ENCODE measurements at places on chromosomes 4 and X.

DNA sequence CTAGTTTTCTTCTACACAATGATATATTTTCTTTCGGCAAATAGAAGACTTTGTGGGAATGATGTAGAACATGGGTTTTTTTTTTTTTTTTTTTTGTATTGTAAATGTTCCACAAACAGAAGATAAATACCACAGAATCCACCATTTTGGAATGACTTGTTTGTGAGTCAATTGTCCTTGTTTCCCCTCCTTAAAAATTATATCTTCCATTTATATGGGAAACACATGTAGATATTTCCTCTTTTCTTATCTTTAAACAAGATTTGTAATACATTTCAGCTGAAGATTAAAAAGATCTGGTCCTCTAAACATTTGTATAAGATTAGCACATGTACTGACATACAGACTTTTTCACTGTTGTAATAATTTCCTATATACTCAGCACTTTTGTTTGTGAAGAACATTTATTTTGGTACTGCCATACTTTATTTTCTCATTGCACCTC lies 304.6 kb downstream of the SPRY1 start:
- DNase-seq = no peak

DNA sequence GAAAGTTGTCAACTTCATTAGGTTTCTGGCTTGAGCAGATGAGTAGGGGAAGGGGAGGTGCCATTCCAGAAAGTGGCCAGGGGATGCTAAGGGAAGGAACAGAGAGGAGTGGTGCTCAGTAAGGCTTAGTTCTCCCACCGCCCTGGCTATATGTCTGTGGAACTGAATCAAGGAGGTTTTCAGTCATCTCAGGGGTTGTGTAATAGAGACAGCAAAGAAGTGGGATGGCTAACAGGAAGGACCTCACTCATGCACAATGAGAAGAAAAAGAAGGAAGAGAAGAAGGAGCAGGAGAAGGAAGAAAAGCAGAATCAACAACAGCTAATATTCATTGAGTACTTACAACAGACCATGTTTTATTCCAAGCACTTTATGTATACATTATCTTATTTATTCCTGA lies 368.7 kb downstream of the MID1IP1 start:
- DNase-seq = no peak

- no peak for DNase-seq
Measured at GRCh38 chr4:165631912-165632311, 241.1 kb upstream of the TLL1 start.

GRCh38 chr4:150986085-150986484 lies 29.0 kb downstream of the LRBA start:
- DNase-seq = no peak

DNA sequence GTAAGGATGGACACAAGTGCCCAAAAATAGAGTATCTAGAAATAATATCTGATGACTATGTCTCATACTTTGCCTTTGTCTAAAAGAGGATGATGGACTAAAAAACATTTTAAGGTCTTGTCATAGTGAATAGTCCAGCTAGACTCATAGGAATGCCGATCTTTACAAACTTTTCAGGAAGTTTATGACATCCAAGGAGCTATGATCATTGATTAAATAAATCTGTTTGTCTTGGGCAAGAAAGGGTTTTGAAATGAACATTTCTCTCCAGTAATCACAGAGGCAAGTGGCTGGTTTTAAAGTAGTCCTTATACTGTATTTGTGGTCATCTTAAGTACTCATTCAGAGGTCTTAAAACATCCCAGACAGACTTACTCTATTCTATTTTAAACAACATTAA lies 109.8 kb downstream of the MAPK10 start:
- DNase-seq = no peak

DNA sequence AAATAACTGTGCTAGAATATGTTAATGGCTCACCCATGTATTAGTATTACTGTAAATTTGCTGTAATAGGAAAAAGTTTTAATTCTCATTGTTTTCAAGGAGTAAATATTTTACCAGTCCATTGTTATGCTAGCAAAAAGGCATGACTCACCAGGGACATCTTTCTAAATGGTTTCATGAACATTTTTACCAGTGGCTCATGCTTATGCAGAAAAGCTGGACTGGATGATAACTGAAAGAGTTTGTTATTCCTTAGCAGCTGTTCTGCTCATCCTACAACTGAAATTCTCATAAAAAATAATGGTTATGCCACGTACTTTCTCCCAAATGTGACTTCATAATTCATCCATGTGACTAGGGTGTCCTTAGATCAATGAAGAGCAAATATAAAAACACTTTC lies 111.9 kb upstream of the PCDH18 start:
- no peak for DNase-seq

GRCh38 chr4:87239194-87239593 lies 18.8 kb upstream of the KLHL8 start:
- no peak for DNase-seq

GRCh38 chrX:19870710-19871490 lies 16.5 kb downstream of the SH3KBP1 start:
- no peak for DNase-seq

DNA sequence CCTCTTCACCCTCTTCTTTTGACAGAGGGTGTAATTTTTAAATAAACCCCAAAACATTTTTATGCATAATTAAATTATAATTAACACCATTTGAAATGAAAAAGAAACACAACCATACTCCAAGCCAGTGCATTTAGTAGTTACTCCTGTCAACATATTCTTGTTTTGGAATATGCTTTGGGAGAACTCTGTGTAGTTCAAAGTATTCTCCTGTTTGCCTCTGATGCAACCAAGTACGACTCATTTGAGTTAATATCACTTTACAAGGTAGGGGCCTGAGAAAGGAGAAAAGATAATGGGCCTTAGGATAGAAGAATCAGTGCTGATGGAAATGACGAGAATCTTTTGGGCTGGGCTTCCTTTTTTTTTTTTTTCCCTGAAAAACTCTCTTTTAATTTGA lies 2.7 kb downstream of the PTPN13 start:
- no peak for DNase-seq

- no peak for DNase-seq
Measured at GRCh38 chr4:80875642-80876041, 154.9 kb upstream of the BMP3 start.

GRCh38 chrX:65587616-65588526 lies 53.3 kb upstream of the LAS1L start:
- no peak for DNase-seq

DNA sequence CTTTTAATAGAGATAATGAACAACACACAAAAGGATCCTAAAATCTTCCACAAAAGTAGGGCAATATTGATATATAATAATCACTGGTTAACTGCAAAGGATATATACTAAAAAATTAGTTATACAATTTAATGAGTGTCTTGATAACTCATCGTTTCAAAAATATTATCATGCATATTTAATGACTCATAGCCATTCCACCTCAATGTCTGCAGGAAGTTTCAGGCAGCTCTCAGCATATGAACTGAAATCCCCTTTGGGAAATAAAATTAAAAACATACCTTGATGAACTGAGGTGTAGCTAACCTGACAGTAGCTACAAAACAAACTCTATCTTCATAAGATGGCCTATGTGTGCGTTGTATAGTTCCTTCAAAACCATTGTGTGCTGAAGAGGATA lies 62.9 kb downstream of the TMEM165 start:
- DNase-seq = no peak

Data from CD4-positive, alpha-beta T cell treated with Interleukin-15 for 1 hour (primary cell).